ENCODE measurements at places on chromosomes 6 and 20.

DNA sequence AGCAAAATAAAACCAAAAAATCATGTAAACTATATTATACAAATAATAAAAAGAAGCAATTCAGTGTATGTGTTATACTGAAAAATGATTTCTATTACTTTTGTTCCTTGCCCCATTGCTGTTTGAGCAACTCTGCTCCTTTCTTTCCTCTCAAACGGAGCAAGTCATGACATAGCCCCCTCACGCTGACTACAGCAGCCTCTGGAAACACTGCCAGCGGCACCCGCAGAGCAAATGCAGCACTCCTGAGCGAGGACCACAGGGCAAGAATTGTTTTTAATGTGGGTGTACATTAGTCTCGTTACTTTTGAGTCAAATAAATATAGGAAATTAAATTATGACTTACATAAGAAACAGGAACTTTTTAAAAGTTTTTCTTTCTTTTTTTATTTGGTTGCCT lies 350.1 kb upstream of the HSF2 start:
- DNase-seq = no peak

DNA sequence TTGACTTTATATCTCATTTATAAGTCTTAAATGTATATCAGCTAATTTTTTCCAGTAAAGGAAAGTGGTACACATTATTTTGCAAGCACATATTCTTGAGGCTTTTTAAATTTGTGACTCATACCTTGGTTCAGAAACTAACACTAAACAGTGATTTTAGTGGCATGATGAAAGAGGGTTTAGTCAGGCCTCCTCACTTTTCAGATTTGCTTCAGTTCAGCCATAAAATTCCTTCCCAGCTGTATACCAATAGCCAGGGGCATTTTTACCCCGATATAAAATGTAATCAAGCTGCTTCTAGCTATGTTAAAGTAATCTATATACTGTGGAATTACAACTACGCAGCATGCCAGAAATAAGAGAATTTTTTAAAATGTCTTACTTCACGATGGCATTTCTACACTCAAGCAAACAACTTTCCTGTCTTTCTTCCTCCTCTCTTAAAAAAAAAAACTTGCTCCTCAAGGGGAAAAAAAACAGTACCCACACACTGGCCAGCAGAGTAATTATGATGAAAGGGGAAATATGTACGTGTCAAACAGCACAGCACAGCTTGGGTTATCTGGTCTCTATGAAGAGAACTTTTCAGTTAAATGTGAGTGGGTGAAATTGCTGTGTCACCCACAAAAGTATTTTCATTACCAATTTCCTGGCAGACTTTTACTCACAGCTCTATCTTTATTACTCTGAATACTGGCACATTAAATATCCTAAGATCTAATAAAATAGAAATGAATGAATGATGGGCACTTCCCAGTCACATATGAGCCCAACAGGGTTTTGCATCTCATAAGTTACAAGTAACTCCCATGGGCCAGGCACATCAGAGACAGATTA lies 244.8 kb upstream of the TENT5A start:
- DNase-seq = no peak

DNA sequence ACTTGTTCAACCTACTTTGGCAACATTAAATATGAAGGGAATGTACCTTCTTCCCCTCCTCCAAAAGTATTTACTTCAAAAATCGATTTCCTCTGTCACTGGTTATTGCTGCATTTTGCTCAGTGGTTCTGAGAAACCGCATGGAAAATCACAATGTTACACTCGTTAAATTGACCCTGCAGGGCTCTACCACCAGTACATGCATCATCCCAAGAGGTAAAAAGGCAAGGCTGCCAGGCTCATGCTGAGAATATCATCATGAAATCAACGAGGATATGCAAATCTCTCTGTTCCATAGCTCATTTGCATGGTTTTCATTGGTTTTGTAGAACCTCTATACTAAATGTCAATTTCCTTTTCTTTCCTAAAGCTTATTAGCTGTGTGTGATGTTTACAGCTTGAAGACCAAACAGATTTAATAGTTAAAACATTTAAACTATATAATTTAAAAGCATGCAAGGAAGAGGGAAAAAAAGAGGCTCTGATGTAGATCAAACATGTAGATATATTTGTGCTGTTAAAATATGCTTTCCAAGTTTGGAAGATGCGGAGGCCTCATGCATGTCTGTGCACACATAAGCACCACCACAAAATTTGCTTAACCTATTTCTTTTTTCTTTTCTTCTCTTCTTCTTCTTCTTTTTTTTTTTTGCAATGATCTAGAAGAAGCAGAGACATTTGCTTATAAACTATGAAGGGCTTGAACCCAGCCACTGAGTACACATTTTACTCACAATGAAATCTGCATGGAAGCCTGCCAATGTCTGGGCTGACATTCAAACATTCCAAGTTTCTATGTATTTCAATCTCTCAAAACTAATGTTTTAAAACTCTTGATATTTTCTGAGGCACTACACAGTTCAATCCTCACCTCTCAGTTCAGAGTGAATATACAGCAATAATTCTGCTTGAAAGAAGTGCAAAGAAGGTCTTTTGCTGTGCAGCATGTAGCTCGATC lies 194.0 kb downstream of the GMPR start:
- no peak for DNase-seq

DNA sequence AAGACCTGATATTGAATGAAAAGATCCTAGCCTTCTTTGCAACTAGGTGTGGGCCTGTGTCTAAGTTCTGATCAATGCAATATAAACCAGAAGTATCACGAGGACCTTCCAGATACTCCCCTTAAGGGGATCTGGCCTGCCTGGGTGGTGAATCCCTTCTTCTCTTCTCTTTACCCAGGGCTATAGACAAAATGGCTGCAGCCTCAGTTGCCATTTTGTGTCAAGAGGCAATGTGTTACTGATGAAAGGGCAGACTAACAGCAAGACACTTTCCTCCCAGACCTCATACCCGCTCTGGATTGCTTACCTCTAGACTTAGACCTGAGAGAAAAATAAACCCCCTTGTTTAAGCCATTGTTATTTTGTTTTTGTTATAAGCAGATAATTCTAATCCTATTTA lies 84.5 kb upstream of the CHD6 start:
- DNase-seq = no peak

- DNase-seq = no peak
Measured at GRCh38 chr6:150279533-150279932, 89.3 kb upstream of the IYD start.
